ENCODE measurements at places on chromosomes 2 and 18.

DNA sequence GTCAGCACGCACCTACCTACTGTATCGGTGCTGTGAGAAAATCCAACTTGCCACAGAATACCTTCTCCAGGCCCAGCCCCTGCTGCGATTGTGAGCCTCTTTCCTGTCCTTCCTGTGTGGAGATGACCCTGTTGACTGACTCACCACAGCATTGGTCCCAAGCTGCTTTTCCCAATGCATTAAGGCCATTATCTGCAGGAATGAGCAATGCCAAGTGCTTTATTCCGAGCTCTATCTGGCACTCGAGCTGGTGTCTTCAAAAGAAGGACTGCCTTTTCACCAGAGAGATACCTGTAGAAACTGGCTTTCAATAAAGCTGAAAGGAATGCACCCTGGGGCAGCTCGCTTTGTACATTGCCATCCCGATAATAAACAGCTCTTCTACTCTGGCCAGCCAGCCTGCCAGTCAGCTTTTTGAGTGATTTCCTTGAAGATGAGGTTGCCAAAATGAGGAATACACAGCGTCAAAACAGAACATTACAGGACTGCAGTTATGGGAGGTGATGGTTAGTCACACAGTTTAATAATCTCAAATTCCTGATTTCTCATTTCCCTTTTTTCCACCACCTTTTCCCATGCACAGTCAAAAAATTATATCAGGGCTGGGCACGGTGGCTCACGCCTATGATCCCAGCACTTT, 8.3 kb upstream of the RNF103 start:
- DNase-seq = no peak

GRCh38 chr2:9018534-9018933, 15.1 kb upstream of the MBOAT2 start:
- no peak for DNase-seq

- DNase-seq = peak; percentile 80
These were observed 9.3 kb upstream of the SCYGR5 start for GRCh38 chr2:227657199-227657845.

DNA sequence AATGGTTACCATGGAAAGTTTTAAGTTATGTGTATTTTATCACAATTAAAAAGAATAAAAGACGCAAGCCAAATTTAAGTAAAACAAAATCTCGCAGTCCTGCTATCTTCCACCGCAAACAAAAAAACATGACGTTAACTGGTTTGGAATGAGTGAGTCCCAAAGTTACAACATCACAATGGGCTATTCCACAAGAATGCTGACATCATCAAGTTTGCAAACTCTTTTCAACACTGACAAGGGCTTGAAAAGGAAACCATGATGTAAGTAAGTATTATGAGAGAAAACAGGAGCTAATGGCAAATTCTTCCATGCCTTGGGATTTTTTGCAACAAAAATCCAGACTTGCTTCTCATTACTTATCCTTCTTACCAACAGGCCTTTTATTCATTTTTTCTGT, 31.1 kb downstream of the SIGLEC15 start:
- DNase-seq = peak; percentile 97

DNA sequence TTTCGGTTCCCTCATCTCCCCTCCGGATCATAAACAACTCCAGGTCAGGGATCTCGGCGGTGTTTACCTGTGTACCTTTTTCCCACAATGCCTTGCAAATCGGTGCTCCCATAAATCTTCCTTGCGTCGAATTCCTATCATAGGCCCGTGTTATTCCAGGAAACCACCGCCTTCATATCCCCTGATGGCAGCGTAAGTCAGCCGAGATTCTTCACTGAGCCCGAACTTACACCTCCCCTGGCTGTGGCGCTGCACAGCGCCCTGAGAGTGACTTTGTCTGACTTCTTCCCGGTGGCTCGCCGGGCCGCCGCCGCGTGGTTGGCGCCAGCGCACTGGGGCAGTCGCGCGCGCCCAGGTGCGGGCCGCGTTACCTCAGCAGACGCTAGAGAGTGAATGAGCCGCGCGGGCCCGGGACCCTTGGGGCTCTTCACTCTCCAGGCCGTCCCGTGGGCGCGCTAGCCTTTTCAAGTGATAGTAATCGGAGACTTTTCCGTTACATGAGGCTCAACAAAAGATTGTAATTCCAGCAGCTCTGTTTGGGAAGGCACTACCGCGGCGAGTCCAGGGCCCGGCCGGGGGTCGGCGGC, 101.6 kb downstream of the SPTBN1 start:
- peak; percentile 46 for DNase-seq

GRCh38 chr2:221767106-221768012, 195.3 kb upstream of the EPHA4 start:
- no peak for DNase-seq

DNA sequence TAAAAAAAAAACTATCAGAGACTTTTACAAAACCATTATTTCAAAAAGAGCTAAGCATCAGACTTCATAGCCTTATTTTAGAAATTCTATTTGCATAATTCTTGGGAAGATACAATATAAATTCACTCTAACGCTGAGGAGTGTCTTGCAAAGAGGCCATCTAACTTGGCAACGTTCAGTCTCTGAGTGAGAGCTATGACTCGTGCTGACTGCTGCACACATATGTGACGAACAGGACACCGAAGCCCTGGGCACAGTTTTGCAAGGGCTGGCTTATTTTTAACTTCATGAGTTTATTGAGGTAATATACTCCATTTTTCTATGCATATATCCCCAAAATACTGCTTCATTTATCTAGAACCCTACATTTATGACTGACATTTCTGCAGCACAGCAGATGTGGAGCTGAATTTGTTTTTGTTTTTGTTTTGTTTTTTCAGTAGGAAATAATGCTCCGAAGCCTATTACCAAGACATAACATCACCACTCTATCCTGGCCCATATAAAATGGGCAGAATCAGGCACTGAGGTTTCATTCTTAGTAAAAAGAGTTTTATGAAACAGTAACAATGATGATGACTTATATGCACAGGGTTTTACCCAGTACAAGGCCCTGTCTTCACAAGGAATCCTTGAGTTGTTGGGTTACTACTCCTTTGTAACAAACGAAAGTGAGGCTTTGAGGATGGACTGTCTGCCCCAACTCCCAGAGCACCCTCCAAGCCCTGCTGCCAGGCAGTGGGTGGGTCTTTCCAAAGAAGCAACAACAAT, 68.3 kb downstream of the CRACDL start:
- no peak for DNase-seq

- peak; percentile 4 for DNase-seq
These were observed 47.3 kb downstream of the RFTN2 start for GRCh38 chr2:197628043-197628500.

DNA sequence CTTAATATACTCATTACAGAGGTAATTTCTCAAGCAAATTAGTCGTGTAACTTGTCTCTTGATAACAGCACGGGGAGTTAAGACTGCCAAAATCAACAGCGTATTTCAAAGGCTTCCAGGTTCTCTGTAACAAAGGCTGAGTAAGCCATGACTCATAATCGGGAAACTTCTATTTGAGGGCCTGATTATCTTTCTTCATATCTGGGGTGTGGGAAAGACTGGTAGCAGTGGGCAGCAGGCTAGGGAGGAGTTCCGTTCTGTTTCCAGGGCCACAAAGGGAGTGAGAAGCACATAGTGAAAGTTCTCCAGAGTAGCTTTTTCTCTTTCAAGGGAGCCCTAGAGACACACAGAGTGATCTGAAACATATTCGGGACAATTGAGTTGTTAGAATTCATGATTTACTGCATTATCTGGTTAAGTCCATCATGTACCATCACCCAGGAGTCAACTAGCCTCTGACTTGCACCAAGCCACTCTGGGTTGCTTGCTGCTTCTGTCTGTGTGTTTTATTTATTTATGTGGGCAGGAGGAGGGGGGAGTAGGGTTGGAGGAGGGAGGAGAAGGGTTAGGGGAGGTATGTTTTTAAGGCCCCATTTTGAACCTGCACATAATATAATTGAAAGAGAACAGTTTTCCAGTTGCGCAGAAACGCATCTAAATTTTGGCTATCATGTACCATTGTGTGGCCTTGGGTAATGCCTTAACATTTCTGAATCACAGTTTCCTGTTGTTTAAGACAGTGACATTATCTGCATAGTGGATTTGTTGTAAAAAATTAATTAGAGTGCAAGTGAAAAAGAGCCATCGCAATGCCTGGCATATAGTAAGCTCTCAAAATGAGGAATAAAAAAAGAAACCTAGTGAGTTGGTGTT, 80.5 kb upstream of the ITPRID2 start:
- peak; percentile 96 for DNase-seq

- no peak for DNase-seq
These were observed 23.7 kb downstream of the COL6A3 start for GRCh38 chr2:237390235-237390634.

DNA sequence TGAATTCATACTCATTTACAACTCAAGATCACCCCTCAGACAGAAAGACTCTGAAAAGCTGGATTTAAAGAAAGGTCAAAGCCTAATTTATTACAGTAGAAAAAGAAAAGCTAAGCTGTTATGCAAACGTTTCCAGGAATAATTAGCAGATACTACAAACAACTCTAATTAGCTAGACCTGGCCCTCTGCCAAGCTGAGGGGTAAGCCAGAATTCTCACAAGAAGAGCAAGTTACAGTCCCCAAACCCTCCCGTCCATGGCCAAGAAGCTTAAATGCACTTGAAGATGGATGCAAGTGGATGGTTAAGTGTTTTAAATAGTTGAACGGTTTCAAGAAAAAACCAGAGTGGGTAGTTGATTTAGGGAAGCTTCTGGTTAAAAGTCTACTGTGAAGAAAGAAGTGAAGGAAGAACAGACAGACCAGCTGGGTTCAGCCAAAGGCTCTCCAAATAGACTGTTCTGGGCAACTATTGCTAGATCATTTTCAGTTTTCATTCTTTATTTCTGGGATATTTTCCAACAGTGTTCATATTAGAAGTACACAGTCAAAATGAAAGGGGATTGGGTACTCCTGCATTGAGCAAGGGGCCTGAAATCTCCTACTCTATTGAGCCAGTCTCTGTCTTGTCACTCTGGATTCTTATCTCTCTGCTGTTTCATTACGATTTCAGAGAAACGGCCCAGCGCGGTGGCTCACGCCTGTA, 4.8 kb downstream of the LMAN2L start:
- peak; percentile 50 for DNase-seq

- DNase-seq = peak; percentile 38
These were observed 36.1 kb downstream of the ZNF407 start for GRCh38 chr18:74633652-74634352.

GRCh38 chr2:64212346-64212745, 68.1 kb upstream of the PELI1 start:
- peak; percentile 98 for DNase-seq

DNA sequence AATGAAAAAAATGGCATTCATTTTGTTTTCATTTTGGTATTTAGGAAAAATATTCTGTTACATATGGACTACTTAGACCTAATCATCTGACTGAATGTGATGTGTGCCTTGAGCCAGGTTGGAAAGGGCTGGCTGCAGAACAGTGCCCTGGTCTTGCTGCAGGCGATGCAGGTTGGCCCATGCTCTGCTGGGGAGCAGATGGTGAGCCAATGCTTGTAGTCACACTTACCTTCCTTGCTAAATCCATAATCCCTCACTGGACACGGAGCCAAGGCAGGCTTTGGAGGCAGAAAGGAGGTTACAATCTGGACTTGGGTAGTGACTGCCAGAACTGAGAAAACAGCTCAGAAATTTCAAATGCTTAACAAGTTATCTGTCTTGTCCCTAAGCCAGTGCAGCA, 228.7 kb downstream of the ARHGAP15 start:
- no peak for DNase-seq

DNA sequence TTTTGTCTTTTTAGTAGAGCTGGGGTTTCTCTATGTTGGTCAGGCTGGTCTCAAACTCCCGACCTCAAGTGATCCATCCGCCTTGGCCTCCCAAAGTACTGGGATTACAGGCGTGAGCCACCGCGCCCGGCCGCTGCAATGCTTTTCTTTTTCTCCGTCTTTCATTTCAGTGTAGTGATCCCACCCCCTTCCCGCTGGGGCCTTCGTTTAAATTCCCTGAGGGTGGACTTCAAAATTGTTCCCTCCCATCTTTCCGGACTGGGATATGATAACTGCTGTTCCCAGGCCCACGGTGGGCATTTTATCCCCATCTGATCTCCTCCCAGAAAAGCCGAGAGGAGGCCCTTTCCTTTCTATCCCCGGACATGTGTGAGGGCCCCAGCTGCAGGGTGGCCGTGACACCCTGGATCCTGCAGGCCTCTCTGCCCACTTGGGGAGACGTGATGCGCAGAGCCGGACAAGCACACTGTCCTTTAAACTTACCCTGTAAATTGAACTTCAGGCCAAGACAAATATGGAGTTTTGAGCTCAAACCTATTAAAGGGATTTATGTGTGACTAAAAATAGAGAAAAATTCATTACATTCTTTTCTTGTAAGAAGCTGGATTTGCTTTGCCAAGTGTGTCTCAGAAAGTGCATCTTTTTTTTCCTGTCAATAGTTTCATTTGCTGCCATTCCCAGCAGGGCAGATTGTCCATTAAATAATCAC, 54.5 kb upstream of the AFF3 start:
- DNase-seq = no peak

GRCh38 chr2:4139731-4140130, 436.4 kb downstream of the DCDC2C start:
- DNase-seq = no peak

DNA sequence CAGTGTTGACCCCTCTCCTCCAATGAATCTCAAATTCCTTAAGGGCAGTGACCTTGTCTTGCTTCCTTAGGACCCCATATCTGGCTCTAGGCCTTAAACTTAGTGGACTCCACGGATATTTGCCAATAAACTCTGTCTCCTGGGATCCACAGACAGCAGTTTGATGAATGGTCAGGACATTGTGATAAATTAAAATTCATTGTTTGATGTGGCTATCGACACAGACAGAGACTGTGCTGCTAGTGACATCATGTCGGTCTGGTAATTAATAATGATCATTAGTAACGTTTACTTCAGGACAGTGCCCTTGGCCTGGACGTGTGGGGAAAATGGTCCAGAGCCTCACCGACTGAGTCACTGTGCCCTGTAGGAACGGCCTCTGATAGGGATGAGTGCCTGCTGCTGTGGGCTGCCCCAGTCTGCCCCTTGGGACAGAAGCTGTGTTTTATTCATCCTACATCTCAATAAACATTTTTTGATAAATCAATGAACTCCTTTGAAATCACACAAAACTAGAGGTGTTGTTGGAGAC, 5.2 kb upstream of the SLC35F6 start:
- no peak for DNase-seq

- no peak for DNase-seq
These were observed 48.6 kb downstream of the LAMA1 start for GRCh38 chr18:7068871-7069590.

- no peak for DNase-seq
These were observed 47.7 kb downstream of the DNMT3A start for GRCh38 chr2:25293958-25294562.

DNA sequence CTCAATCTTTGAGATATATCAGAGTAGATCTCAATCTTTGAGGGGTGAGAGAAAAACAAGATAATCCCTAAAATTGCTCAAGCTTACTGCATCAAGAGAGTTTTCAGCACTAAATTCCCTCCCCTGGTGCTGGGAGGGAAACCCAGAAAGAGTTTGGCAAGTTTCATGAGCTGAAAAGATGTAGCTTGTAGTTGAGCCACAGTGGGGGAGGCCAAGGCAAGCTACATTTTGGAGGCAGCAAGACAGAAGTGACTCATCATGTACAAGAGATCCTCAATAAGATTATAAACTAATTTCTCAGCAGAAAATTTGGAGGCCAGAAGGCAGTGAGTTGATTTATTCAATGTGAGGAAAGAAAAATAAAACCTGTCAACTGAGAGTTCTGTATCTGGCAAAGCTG, 308.2 kb downstream of the PIEZO2 start:
- peak; percentile 60 for DNase-seq
